Upper lobe of left lung (tissue), 6 donors: ENCODE measurements at places on chromosomes 4 and X. TPM values are rescaled to one million over a fixed set of nuclear protein-coding genes. Genes with fewer than 3 reads are reported as not detected.

DNA sequence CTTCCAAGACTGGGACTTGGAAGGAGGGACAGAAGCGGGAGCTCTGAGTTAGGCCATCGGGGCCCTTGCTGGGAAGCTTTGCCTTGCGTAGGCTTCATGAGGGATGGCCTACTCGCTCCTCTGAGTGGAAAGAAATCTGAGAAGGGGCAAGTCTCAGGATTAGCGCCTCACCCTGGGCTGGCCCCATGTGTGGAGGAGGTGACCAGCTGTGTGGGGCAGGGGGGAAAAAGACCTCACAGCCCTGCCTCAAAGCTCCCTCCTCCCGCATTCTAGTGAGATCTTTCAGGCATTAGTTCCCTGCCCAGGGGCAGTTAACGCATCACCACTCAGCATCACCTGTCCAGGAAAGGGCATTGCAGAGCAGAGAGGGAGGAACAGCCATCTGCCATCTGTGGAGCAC is 156.1 kb downstream of the ENPP6 start:
- H3K27ac ChIP-seq, result no peak overlapping the region
- peaks cover 2% of the 10 kb centered on the region for H3K4me1 ChIP-seq
- no peak for DNase-seq

GRCh38 chrX:111671668-111672067 is 9.3 kb upstream of the ALG13 start:
- no peak overlapping the region for H3K4me3 ChIP-seq
- H3K27me3 ChIP-seq, result no peaks in the 10 kb centered on the region

DNA sequence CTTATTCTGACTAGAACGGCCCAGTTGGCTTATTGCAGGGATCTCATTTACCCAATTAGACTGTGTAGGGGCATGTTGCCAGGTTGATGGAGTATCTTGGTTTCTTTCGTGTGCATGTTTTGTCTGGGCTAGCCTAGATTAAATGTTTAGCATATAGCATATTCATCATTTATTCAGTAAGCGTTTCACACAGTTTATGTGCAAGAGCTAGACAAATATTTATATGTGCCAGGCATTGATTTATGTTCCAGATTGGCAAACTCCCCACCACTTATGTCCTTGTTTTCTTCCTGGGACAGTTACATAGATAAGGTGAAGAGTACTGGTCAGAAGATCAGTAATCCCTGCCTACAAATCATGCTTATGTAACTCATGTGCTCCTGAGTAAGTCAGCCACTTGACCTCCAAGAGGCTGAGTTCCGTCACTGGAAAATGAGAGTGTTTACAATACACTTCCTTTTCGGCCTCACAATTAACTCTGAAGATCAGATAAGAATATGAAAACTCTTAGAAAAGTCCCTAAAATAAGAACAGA is 57.2 kb downstream of the RUFY3 start:
- H3K27ac ChIP-seq, result peak overlapping the region; percentile 62
- H3K36me3 ChIP-seq, result no peaks in the 10 kb centered on the region
- peak; percentile 77 for DNase-seq
- no peaks in the 10 kb centered on the region for H3K27me3 ChIP-seq
- H3K4me3 ChIP-seq, result no peak overlapping the region

The NAT8L gene
- total RNA-seq, result 0.37 TPM

- no peaks in the 10 kb centered on the region for H3K36me3 ChIP-seq
- H3K4me1 ChIP-seq, result no peaks in the 10 kb centered on the region
- H3K27ac ChIP-seq, result no peak overlapping the region
- DNase-seq, result no peak
- H3K4me3 ChIP-seq, result no peak overlapping the region
Measured at GRCh38 chr4:118337954-118338353, 14.8 kb downstream of the PRSS12 start.

GRCh38 chrX:75638332-75638731 is 115.5 kb upstream of the ZDHHC15 start:
- H3K4me3 ChIP-seq, result no peak overlapping the region
- no peak for DNase-seq
- no peaks in the 10 kb centered on the region for H3K36me3 ChIP-seq
- no peaks in the 10 kb centered on the region for H3K4me1 ChIP-seq
- H3K27ac ChIP-seq, result no peak overlapping the region

The NUDT11 gene
- 0.37 TPM for total RNA-seq

- no peak for DNase-seq
- H3K36me3 ChIP-seq, result no peaks in the 10 kb centered on the region
- no peaks in the 10 kb centered on the region for H3K4me1 ChIP-seq
- H3K27me3 ChIP-seq, result no peaks in the 10 kb centered on the region
Measured at GRCh38 chr4:104457308-104457981, 37.2 kb downstream of the CXXC4 start.

- H3K27ac ChIP-seq, result no peak overlapping the region
- no peak overlapping the region for H3K4me3 ChIP-seq
- no peaks in the 10 kb centered on the region for H3K4me1 ChIP-seq
- DNase-seq, result no peak
- H3K27me3 ChIP-seq, result no peaks in the 10 kb centered on the region
- H3K36me3 ChIP-seq, result no peaks in the 10 kb centered on the region
Measured at GRCh38 chr4:189265515-189265914, 675.2 kb upstream of the FRG1 start.

The TGIF2LX gene
- not detected for total RNA-seq

- no peak overlapping the region for H3K27ac ChIP-seq
- no peak for DNase-seq
- no peak overlapping the region for H3K4me3 ChIP-seq
- no peaks in the 10 kb centered on the region for H3K27me3 ChIP-seq
Measured at GRCh38 chrX:97109730-97110129, 226.0 kb downstream of the RPA4 start.

The SMIM9 gene
- total RNA-seq, result not detected

DNA sequence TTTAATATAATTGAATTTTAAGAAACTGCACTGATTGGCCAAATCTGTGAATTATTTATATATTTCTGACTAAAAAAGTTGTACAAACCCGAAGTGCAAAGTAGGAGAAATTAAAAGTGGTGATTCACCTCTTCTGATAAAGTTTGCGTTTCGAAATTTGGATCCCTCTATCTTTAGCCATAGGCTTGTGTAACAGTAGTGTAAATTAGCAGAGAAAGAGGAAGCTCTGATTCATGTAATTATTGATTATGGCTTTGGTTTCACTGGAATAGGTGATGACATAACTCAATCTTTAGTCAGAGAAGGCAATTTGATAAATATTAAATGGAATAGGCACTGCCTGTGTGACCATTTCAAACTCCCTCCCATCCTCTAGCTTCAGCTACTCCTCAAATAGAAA is 717.8 kb upstream of the PCDH7 start:
- no peaks in the 10 kb centered on the region for H3K27me3 ChIP-seq
- no peak overlapping the region for H3K27ac ChIP-seq
- DNase-seq, result no peak
- no peaks in the 10 kb centered on the region for H3K36me3 ChIP-seq
- H3K4me1 ChIP-seq, result no peaks in the 10 kb centered on the region

- DNase-seq, result peak; percentile 48
- H3K27me3 ChIP-seq, result peaks cover 4% of the 10 kb centered on the region
- H3K4me1 ChIP-seq, result peaks cover 10% of the 10 kb centered on the region
- peak overlapping the region; percentile 10 for H3K4me3 ChIP-seq
Measured at GRCh38 chr4:155207534-155208257, 740 bp upstream of the NPY2R start.
